ENCODE measurements at places on chromosomes 5 and 9.

GRCh38 chr5:120624021-120624563, 160.0 kb downstream of the PRR16 start:
- no peak for DNase-seq

GRCh38 chr5:77885519-77885918, 109.4 kb upstream of the TBCA start:
- DNase-seq: no peak

DNA sequence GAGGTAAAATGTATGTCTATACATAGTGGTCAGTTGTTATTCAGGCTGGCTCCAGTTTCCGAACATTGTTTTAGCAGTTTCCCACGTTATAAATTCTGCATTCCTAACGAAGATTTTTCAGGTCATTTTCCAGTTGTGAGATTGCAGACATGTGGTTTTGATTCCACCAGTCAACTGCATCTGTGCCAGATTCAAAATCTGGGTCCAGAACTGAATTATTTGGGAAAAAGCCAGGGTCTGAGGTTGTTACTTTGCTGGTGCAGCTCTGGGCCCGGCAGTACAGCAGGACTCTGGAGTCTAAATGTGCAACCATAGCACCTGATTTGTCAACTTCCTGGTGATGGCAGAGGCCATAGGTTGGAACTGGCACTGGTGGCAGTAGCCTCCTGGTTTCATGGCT, 105.7 kb upstream of the MEGF10 start:
- no peak for DNase-seq

DNA sequence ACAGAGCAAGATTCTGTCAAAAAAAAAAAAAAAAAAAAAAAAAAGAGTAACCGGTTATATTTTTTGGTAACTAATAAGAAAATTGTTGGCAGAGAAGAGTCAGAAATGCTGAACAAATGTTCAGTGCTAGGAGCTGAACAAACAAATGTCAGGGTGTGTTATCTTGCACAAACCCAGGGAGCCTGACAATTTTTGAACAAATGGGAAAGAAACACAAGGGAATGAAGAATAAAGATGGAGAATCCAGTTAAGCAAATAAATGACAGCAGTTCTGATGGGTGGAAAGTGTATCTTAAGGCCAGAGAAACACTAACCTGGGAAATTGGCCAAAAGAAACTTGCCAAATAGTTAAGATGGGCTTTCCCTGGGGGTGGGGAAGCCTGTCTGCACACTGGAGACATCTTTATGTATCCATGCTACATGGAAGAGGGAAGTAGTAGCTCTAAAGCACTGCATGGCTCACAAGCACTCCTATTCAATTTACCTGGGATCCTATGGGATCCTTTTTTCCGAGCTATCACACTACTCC, 23.7 kb downstream of the KLHL3 start:
- no peak for DNase-seq

DNA sequence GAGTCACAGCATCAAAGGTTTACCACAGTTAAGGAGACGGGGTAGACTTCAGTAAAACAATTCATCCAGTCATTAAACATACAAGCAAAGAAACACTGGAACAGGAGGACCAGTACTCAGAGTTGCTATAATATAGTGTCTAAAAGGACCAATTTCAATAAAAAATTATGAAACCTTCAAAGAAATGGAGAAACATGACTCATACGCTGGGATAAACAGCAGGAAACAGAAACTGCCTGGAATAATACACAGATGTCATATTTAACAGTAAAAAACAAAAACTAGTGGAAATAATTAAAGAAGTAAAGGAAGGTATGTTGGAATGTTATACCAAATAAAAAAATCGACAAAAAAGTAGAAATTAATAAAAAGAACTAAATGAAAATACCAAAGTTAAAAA, 1075.9 kb downstream of the NR2F1-AS1 start:
- no peak for DNase-seq

- no peak for DNase-seq
Measured at GRCh38 chr5:100708645-100709171, 173.5 kb downstream of the FAM174A start.

- no peak for DNase-seq
Measured at GRCh38 chr5:139839232-139839815, 43.7 kb downstream of the PSD2 start.

DNA sequence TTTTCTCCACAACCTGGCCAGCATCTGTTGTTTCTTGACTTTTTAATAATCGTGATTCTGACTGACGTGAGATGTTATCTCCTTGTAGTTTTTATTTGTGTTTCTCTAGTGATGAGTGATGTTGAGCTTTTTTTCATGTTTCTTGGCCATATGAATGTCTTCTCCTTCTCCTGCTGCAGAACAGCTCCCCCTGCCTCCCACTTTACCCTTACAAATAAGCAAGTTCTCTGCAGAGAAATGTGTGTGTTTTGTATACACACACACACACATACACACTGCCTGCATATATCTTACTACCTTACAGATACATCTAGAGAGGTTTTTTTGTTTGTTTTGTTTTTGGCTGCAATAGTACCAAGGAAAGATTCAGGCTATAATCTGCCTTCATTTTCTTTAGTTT, 88.7 kb upstream of the PHF24 start:
- no peak for DNase-seq
